ENCODE measurements at places on chromosomes 2 and 18.

DNA sequence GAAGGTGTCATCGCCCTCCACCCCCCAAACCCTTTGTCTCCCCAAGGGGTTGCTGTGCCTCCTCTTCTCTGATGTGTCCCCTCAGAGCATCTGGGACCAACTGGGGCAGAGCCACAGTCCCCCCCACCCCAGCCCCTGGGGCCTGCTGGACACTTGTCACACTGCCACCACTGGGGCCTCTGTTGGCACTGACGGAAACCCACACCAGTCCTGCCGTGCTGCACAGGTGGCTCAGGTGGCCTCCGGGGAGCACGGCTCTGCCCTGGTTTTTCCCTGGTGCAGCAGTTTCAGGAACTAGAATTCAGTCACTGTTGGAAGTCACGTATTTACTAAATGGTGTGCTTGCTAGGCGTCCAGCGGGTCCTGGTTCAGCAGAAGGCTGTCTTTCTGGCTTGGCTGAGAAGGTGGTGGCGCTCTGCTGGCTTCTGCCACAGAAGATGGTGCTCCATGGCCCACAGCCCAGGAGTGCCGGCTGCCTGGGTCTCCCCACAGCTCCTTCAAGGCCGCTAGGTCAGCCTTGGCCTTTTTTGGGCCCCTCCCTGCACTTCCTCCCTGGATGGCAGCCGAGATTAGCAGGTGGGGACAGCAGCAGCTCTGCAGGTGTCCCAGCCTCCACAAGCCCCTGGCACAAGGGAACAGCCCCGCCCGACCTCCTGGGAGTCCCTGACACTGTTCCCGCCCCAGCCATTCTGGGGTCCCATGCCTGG lies 18.6 kb upstream of the KLHL30 start:
- no peak for DNase-seq

- DNase-seq: no peak
These were observed 44.3 kb upstream of the ASB1 start for GRCh38 chr2:238382381-238382781.

DNA sequence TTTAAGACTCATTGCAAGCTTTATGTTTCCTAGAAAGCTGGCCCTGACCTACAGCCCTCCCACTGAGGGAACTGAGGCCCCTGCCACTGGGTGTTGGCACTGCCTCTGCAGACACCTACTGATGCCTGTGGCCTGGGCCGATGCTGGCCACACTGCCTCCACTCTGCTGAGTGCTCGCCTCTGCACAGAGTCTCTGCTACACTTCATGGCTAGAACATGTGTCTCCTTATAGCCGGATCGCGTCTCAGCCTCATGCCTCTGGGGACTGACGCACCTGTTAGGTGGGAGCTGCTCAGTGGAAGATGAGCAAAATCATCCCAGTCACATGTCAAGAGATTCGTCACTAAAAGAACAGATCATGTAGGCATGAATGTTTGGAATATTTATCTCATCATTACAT lies 108.7 kb downstream of the RGPD3 start:
- no peak for DNase-seq

DNA sequence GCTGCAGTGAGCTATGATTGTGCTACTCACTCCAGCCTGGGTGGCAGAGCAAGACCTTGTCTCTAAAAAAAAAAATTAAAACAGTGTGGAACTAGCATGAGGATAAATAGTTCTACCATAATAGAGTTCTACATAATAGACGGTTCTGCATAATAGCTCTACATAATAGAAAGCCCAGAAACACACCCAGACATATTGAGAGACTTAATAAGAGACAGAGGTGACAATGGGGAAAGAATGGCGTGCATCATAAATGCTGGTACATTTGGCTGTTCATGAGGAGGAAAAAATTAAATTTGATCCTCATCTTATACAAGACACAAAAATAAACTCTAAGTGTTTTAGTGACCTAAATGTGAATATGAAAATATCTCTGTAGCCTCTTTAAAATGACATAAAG lies 58.5 kb downstream of the PTRHD1 start:
- DNase-seq: no peak

All from activated CD8-positive, alpha-beta memory T cell treated with anti-CD3 and anti-CD28 coated beads for 4 hours (primary cell).